ENCODE measurements at places on chromosomes 5 and 9.

- DNase-seq: no peak
Observed at GRCh38 chr9:37293664-37294524, 128.6 kb upstream of the GRHPR start.

- DNase-seq: no peak
Observed at GRCh38 chr9:113634596-113635515, 171.3 kb downstream of the RGS3 start.

- DNase-seq: no peak
Observed at GRCh38 chr5:73174100-73174815, 1.3 kb downstream of the TMEM174 start.

DNA sequence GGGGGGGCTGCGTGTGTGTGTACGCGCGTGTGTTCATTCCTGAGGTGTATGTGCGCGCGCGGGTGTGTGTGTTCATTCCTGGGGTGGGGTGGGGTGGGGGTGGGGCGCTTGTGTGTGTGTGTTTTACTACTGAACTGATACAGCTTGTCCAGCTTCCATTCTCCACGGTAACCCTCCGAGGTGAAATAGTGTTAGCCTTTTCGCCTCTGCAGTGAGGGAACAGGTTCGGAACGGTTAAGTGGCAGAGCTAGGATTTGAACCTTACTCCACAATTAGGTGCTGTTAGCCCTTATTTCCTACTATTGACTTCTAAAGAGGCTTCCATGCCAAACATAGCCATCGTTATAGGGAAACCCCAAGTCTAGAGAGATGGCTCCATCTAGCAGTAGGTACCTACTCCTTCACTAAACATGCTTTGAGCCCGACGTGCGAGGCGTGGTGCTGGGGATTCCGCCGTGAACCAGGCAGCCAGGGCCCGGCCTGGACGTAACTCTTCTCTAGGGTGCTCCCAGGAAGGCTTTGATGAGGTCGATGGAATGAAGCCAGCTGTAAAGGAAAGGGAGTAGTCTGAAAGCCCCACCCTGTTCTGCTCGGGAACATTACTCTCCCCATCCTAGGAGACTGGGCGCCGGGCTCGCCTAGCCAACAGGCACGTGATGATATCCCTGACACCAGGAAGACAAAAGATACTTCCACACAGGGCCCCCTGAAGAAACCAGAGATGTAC lies 782 bp upstream of the SKP1 start:
- DNase-seq: no peak

DNA sequence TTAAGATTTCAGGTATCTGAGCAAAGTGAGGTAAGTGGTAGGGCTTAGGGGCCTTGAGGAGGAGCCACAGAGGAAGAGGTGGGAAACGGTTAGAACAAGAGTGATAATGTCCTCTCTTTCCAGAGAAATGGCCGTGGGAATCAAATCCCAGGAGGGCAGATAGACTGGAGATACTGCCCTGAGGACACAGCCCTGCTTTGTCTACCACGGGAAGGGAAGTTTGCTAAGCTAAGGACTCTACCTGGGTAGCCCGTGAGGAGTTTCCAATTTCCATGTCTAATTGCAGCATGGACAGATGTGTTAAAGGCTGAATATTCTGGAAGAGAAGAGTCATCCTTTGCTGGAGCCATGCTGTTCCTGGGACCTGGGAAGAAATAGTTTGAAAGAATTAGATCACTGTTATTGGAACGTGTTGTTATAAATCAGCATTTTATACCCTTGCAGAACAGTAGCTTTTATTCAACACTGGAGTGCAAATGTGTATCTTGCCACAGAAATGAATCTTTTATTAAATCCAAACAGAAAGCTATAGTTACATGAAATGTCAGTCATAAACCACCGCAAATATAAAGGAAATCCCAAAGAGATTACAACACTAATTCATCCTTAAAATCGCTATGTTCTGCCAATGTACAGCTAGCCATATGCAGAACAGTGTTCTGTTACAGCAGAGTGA lies 133.2 kb upstream of the LHFPL2 start:
- no peak for DNase-seq

DNA sequence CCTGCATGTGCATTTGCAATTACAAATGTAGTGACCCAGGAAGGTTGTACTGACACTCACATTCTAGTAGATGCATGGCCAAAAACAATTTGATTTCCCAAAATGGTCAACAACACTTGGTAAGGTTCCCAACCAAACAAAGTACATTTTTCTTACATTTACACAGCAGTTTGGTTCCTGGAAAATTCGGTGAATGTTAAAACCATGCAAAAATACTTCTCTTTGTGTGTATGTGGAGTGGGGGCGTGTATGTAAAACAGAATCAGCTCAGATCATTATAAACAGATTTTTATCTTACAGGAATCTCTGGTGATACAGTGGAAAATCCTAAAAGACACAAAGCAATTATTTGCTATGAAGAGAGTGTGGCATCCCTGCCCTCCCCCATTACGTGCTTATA lies 25.1 kb upstream of the MELK start:
- no peak for DNase-seq

DNA sequence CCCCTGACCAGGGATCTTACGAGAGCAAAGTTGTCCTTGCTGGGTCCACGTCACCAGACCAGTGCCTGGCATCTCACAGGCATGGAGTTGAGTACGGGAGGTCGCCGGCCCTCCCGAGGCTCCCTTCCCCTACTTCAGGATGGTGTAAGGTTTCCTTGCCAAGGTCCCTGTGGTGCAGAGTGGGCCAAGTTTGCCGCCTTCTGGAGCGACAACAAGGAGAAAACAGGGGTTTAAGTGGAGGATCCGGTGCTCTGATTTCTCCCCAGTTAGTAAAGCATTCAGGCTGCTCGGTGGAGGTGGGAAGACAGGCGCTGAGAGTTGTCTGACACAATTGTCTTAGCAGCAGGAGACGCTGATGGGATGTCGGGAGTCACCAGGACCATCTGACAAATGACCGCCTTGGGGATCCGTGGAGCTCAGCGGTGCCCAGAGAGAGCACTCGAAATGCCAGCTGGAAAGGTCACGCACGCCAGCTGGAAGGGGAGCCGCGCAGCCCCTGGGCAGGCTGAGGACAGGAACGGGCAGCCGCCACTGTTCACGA lies 37.3 kb downstream of the ADAMTS2 start:
- no peak for DNase-seq

All from right cardiac atrium (tissue), 5 donors.